ENCODE measurements at places on chromosomes 7 and 10. TPM values are rescaled to one million over a fixed set of nuclear protein-coding genes. Genes with fewer than 3 reads are reported as not detected.

FFAR4 gene
- total RNA-seq: not detected

OLAH gene
- not detected for total RNA-seq

C10orf105 gene
- total RNA-seq: under 0.01 TPM

STRA8 gene
- total RNA-seq: not detected

ZPBP gene
- not detected for total RNA-seq

DNA sequence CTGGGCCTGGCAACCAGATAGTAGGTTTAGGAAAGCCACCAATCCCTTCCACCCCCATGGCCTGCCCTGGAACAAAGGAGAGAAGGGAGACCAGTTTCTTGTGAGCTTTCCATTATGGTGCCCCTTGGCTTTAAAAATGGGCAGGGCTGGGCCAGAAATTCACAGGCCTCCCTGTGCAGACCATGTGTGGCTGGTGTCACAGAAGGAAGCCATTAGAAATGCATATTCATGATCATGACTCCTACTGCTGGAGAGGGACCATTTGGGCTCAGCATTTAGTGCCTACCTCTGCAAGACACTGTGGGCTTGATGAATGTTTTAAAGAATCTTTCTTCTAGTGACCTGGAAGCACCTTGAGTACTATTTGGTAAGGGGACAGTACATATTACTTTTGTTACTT, 108.3 kb downstream of the HECW1 start:
- DNase-seq: no peak

- DNase-seq: no peak
Observed at GRCh38 chr7:135428879-135429278, 81.0 kb downstream of the CNOT4 start.

DNA sequence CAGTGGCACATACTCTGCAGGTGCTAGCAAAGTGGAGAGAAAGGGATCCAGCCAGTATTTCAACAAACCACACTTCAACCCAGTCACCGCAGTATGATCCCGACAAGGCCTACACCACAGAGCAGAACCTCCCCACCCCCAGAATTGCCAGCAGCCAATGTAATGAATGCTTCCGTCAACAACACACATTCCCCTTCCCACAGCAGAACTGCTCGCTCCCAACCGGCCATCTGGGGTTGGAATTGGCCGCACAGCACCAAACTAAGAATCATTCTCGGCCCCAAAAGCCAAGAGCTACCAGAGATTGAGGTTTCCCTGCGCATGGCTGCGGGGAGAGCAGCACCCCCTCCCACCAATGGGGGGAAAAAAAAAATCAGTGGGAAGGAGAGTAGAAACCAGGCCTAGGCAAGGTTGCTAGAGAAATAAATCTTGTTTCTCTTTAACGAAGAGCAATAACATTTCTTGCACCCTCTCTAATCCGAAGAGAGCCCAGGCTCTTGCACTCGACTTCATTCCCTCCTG, 1.1 kb downstream of the WASL start:
- peak; percentile 95 for DNase-seq

- no peak for DNase-seq
Observed at GRCh38 chr7:73716318-73716890, 3.1 kb downstream of the STX1A start.

DNA sequence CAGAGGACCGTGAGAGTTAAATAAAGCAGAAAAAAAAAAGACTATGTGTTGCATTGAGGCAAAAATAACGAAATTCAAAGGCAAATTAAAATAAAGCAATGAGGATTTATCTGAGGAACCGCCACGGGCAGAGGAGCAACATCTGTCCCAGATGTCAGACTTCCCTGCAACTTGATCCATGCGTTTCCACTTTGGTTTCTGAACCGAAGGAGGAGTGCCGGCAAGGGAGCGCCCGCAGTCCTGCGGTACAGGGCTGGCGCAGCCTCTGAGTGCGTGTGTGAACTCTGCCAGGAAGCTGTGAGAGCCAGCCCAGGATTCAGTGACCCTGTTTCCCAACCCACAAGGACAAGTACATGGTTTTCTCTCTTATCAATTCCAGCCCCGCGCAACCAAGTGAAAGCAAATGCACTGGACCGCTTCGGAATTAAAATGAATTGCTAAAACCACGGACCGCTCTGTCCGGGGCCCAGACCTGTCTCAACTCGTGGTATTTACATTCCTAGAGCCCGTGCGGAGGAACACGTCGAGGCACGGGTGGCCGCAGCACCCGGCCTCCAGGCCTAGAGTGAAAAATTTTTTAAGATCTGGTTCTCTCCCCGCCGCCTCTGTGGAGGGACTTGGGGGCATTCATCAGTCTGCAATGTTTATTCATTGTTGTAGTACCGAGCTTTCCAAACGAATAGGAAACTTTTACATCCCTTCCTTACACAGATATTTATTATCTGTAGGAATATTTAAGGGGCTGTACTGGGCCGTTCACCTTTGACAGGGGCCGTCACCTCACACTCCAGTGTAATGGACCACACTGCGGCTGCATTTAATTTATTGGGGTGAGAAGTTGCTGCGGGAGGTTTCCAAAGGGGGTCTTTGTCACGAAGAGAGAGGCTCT, 291.5 kb upstream of the NFE2L3 start:
- peak; percentile 51 for DNase-seq

DNA sequence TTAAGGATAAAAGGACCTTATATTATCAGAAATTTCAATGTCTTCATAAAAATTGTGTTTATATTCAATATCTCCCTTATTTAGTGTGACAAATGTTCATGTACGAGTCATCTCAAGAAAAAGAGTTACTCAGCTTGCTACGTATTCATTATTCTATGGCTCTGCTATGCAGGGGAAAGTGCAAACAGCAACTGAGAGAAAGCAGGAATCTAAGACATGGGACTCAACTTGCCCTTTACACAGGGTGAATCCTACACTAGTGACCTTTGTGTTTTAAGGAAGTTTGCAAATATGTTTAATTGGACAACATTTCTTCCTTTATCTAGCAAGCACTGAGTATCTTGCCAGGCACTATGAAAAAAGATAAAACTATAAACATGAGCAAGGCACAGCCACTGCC, 104.7 kb downstream of the NPSR1 start:
- DNase-seq: peak; percentile 33

DNA sequence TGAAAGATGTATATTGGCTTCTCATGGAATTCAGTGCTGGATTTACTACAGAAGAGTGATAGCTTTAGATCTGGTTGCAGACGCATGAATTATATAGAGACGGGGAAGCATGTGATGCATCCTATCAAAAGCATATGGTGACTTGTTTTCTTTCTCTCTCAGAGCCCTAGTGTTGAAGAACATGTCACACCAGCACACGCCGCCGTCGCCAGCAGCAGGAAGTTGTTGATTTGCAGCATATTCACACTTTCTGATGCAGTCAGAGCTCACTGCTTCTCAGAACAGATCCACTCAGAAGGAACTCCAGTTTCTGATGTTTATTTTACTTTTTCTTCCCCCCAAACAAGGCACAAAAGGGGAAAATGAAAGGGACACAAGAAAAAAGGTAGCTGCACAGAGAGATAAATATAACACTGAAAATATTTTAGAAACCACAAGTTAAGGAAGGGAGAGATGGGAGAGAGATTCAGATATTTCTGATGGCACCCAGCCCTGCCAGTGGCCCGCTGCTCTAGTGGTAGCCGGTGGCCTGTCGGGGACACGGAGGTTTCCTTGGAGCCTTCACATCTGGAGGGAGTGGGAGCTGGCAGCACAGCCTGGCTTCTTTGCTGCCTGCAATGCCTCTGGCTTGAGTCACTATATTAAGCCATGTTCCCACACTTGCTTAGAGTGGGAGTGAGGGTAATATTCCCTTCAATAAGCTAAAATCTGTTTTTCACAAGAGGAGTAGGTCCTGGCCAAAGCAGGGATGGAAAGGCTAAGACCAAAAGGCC, 123.2 kb downstream of the NRP1 start:
- DNase-seq: peak; percentile 91

DNA sequence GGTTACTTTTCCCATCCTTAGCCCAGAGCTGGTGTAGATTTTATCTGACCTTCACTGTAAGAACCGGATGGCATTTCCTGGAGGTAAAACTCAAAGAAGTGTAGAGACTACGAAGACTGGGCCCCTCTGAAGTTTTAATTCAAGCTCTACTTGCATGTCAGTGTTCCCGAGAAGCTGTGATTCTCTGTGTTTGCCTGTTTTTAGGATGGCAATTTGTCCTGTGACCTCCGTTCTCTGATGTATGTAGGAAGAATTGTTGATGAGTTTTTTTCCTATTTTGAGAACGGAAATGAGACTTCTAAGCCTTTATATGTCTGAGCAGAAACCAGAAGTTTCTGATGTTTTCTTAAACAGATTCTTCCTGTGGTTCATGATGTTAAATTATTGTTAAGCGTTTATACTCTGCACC, 94.1 kb downstream of the CDCA7L start:
- DNase-seq: no peak

GRCh38 chr10:130368761-130369560, 232.8 kb downstream of the GLRX3 start:
- no peak for DNase-seq

DNA sequence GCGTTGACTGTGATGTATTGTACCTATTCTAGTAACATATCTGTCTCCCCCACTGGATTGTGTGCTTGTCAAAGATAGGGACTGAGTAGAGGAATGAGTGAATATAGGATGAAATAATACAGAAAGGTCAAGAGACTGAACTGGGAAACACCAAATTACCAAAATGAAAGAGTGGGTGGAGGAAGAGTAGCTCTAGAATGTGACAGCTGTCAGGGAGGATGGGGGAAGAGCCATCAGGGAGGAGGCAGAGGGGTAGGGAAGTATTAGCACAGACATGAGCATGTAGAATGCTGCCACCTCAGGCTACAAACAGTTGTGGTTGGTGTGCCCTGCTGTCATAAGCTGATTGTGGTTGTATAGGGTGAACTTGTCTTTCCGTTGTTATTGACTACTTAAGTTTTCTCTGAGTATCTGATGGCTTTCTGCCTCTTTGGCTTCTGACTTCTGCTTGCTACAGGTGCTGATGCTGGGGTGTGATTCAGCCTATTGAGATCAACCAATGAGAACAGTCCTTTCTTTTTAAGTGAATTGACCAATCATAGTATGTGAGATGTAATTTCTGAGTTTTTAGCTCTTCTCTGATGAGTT, 5.6 kb downstream of the CCSER2 start:
- peak; percentile 41 for DNase-seq

DNA sequence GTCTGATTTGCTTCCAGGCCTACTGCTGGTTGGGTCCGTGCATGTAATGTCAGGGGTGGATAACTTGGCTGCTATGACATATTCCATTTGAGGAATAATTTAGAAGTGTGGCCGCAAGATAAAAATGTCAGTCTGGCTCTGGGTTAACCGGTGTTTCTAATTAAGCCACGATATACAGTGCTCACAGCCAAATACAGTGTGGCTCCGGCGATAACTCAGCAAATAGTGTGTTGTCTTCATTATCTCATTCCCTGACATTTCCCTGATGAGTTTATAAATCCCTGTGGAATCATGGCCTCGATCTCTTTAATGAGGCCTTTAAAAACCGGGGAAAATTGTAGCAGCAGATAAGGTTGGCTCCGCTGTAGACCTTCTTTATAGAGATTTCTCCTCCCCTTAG, 1125.0 kb downstream of the TYW1 start:
- no peak for DNase-seq

GRCh38 chr10:43068471-43069210, 8.2 kb upstream of the RET start:
- DNase-seq: no peak

- DNase-seq: no peak
Observed at GRCh38 chr7:82114237-82114636, 329.3 kb downstream of the CACNA2D1 start.

DNA sequence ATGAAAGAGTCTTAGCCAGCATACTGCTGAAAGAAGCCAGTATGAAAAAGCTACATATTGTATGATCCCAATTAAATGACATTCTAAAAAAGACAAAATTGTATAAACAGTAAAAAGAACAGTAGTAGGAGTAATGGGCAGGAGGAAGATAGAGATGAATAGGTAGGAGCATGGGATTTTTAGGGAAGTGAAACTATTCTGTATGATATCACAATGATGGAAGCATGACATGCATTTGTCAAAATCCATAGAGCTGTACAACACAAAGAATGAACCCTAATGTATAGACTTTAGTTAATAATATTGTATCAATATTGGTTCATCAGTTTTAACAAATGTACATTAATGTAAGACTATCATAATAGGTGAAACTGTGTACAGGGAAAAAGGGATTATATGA, 147.9 kb downstream of the IMMP2L start:
- no peak for DNase-seq

DNA sequence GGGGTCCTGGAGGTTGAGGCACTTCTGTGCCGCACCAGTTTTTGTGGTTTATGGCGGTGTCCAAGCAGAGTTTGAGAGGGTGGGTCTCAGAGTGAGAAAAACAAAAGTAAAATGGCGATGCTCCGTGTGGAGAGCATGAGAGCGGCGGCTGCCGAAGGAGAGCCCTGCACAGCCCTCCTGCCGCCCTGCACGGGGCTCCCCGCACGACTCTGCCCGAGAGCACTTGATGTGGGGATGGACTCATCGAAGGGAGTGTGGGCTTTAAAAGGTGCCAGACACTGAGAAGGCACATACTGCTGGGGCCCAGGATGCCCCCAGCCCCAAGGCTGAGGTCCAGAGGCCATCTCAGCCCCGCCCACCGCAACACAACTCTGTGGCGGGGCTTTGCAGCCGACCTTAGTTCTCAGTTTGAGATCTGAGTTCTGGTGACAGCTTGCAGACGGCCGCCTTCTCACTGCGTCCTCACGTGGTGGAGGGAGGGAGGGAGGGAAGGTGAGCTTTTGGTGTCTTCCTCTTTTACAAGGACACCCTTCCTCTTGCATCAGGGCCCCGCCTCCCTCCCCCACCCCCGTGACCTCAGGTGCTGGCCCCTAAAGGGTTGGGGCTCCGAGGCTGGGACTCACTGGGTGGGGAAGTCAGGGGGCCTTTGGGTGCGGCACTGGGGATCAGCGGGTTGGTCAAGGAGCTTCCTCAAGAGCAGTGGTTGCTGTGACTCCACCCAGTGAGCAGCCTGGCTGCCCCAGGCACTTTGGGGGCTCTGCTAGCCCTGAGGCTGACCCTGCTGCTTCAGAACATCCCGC, 69.1 kb downstream of the NKX6-2 start:
- DNase-seq: no peak

- peak; percentile 22 for DNase-seq
Observed at GRCh38 chr7:65251851-65252620, 121.6 kb upstream of the ZNF92 start.

- DNase-seq: peak; percentile 93
Observed at GRCh38 chr10:110512461-110513187, 14.9 kb downstream of the DUSP5 start.

Data from fibroblast of lung (primary cell).